ENCODE measurements at places on chromosomes 7 and 10.

DNA sequence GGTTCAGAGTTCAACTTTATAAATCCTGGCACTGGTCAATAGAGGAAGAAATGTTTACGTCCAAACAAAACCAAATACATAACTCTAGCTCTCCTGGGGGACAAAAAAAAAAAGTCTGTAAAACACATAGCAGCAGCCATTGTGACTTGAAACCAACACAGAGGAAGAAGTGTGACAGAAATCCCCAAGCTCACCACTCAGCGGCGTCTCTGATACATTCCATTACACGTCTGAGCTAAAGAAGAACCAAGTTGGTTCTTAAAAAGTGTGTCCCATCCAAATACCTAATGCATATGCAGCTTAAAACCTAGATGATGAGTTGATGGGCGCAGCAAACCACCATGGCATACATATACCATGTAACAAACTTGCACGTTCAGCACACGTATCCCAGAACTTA, 58.3 kb upstream of the NANOS1 start:
- DNase-seq = no peak

DNA sequence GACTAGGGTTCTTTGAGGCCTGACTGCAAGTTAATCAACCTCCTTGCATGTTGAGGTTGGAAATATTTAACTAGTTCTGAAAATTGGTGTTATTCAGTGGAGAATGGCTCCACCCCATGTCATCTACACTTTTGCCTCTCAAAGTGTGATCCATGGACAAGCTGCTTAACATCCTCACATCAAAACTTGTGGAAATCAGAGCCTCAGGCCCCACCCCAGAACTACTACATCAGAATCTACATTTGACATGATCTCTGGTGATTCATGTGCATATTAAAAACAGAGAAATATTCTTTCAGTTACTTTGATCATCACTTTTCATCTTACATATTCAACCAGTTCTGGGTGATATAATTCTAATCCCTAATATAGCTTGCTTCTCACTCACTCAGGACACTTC, 632.9 kb downstream of the ARL4A start:
- no peak for DNase-seq

DNA sequence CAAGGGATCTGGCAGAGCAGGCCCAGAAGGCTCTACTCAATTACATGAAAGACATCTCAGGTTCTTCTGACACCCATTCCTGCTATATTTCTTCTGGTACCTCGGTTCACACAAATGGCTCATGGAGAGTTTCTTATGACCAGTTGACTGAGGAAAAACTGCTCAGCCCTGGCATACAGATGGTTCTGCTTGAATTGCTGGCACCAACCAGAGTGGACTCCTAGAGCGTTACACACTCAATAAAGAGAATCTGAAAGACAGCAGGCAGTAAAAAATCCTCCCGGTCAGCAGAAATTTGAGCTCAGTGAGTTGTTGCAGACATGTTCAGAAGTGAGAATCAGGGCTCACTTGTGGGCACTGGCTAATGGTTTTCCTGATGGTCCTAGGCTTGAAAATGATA, 434.4 kb downstream of the TCERG1L start:
- DNase-seq = no peak

GRCh38 chr7:42981601-42982000, 49.4 kb downstream of the MRPL32 start:
- DNase-seq = no peak

- DNase-seq = no peak
These were observed 85.6 kb upstream of the FGFR2 start for GRCh38 chr10:121683816-121684215.

GRCh38 chr10:110023785-110024465, 16.1 kb downstream of the ADD3 start:
- no peak for DNase-seq

DNA sequence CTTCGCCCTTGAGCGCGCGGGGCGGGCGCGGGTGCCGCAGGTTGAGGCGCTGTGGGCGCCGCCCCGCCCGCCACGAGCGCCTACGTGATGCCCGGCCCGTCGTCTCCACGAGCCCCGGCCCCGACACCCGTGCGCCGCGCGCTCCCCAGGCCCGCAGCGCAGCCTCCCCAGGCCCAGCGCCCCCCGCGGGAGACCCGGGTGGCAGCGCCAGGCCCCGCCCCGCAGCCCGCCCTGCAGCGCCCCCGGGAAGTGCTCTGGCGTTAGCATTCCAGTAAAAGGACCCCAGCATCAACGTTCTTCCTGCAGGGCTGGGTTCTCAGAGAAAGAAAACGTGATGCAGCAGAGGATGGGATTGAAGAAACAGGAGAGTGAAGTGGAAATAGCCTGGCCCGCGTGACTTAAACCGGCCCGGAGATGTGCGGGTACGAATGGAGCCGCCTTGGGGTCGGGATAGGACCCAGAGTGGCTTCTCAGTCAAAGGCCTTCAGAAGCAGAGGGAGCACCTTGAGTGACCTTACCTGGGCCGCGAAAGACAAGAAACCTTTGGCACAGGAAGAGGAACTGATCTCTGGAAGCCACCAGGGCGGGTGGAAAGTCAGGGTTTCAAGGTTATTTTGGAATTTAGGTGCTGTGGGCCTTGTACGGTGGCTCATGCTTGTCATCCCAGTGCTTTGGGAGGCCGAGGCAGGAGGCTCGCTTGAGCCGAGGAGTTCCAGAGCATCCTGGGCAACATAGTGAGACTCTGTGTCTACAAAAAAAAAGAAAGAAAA, 1.8 kb downstream of the PFKP start:
- no peak for DNase-seq

- DNase-seq = no peak
These were observed 150.3 kb upstream of the CHST15 start for GRCh38 chr10:124243702-124244121.

DNA sequence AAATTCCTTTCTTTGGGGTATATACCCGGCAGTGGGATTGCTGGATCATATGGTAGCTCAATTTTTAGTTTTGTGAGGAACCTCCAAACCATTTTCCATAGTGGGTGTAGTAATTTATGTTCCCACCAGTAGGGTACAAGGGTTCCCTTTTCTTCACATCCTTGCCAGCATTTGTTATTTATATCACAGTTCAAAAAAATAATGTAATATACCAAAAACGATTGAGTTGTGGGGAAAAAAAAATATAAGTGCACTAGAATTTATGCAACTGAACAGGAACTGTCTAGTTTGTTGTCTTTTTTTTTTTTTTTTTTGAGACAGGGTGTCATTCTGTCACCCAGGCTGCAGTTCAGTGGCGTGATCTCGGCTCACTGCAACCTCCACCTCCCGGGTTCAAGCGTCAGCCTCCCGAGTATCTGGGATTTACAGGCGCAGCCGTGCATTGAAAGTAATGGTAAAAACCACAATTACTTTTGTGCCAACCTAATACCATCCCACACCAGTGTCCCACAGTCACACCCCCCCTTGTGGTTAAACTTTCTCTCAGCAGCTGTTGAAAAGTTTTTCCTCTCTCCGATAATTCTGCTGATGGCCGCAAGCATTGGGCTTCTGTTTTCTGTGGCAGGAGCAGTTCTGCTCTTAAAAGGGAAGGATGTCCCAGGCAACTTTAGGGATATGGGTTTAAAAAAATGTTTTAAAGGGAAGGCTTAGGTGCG, 6.8 kb upstream of the LAT2 start:
- DNase-seq = no peak

GRCh38 chr7:5553298-5553877, 129.8 kb upstream of the TNRC18 start:
- no peak for DNase-seq

GRCh38 chr10:18217577-18217976, 77.4 kb downstream of the CACNB2 start:
- no peak for DNase-seq

GRCh38 chr10:22218448-22218847, 633 bp upstream of the EBLN1 start:
- DNase-seq = no peak

All from activated CD4-positive, alpha-beta T cell treated with anti-CD3 and anti-CD28 coated beads for 1 hour (primary cell).